ENCODE measurements at places on chromosomes 5 and 9.
A peak's percentile ranks its signal among the peaks of the same experiment; 100 is the strongest.

DNA sequence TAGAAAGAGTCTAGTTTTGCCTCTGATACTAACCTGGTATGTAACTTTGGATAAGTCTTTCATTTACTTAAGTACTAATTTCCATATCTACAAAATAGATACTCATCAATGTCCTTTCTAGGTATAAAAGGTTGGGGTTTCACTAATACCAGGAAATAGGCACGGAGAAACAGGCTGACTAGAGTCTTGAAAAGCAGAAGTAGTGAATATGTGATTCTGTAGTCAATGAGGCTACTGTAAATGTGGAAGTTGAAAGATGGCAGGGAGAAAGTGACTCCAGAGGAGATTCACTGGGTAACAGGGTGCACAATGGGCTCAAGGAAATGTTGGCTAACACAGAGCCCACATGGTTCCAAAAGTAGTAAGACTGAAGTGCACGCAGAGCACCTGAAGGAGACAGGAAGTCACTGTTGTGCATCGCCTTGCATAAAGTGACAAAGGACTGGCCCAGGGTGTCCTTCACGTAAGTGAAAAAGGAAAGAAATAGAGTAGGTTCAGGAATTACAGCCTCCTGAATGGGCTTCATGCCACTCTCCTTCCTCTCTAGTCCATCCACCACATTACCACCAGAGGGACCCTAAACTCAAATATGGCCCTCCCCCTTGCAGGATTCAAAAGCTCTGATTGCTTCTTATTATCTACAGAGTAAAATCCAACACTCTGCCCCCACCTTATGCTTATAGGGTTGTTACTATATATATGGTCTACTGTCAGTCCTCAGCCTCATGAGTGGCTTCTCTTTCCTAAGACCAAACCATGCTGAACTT is 288.0 kb upstream of the SMARCA2 start:
- peak; percentile 57 for DNase-seq

- no peak for DNase-seq
These were observed 37.2 kb downstream of the ENC1 start for GRCh38 chr5:74603376-74603775.

- no peak for DNase-seq
These were observed 133.1 kb downstream of the DENND1A start for GRCh38 chr9:123796618-123797484.

- DNase-seq: peak; percentile 67
These were observed 85.7 kb downstream of the GRAMD2B start for GRCh38 chr5:126508962-126509279.

DNA sequence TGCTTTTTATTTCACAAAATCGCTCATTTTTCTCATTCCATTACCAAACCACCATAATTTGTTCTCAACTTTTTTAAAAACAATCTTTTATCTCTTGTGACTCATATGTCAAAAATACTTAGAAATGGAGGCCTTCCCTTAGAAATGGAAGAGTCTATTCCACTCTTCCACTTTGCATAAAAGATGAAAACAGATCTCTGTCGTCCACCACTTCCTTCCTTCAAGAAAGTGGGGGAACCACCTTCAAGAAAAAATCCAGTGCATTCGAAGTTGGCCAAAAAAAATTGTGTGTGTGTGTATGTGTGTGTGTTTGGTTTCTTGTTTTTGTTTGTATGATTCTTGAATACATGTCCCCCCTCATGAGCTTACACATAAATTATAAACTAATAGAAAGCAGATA is 628.8 kb upstream of the DMAC1 start:
- no peak for DNase-seq

- no peak for DNase-seq
These were observed 3.4 kb upstream of the ESM1 start for GRCh38 chr5:54988817-54989216.

DNA sequence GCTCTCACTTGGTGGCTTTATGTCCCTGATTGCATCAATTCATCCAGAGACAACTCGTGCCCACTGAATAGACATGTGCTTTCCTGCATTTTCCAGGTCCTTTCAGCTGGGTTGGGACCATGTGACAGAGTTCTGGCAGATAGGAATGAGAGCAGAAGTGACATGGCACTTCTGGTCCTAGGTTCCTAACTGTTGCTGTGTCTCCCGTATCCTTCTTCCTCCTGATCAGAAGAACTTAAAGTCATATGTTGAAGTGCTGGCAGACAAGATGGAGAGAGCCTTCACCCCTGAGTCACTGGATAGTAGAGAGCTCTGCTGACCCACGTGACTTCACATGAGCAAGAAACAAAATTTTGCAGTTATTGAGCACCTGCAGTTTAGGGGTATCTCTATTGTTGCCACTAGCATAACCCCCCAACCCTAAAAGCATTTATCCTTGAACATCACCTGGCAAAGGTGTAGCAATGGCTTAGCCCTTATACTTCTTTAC is 80.0 kb downstream of the NREP start:
- no peak for DNase-seq

- DNase-seq: no peak
These were observed 68.7 kb downstream of the PKD2L2 start for GRCh38 chr5:137957948-137958347.

DNA sequence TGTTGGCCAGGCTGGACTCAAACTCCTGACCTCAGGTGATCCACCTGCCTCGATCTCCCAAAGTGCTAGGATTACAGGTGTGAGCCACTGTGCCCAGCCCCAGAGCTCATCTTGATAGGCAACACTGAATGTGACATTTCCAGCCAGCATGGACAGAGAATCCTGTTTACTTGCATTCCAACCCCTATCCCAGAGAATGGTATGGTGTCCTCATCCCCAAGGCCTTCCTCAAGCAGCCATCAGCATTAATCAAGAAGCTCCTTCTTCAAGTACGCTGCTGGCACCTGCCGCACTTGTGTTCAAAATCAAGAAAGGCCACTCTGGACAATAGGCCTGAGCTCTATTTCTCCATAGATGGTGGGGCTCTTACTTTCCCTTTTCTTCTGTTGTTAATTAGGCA is 40.2 kb downstream of the STARD4 start:
- no peak for DNase-seq

GRCh38 chr5:18010053-18010452 is 375.8 kb downstream of the TAF11L14 start:
- DNase-seq: peak; percentile 9

GRCh38 chr9:126628969-126629674 is 15.4 kb downstream of the LMX1B start:
- DNase-seq: no peak

- peak; percentile 21 for DNase-seq
These were observed 139.5 kb upstream of the KLF9 start for GRCh38 chr9:70553707-70554673.

DNA sequence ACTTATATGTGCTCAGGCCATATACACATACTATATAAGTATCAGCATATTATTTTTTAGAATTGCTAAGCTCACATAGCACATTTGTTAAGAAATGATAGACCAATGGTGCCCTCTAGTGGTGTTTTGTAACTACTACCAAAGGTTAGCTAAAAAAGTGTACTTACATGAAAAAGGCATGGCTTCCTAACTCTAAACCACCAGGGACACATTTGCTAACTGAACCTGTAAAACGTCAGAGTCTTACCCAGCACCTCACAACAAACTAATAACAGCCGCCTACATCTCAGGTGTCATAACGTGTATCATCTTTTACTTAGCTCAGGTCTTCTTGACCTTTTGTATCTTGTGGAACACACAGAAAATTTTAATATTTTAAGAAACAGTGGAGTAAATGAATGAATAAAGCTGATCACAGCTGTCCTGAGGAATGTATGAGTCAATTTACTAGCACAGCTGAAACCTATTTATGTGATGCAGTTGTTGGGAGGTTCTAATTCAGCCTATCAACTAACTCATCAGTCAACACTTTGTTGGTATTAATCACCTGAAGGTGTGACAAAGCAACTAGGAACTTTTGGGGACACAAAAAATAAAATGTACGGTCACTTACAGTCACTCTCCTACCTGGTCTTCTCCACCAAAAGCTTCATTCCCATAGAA is 72.9 kb downstream of the BAAT start:
- DNase-seq: peak; percentile 87

DNA sequence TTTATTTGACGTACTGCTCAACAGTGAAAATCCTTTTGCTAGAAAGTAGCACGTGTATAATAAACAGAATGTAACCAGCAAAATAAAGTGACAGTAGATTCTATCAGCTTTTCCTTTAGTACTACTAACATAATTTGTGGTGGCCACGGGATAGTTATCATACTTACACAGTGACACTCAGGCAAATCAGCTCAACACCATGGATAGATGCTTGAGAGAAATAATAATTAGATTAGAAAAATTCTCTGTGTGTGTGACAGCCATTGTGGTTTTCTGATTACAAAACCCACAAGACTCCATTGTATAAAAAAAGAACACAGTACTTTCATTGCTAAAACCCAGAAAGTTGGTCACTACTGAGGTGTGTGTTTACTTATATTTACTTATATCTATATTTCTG is 101.1 kb downstream of the MUSK start:
- DNase-seq: peak; percentile 39

All from A673 (cell line).